ENCODE measurements at places on chromosomes 2 and 18. TPM values are rescaled to one million over a fixed set of nuclear protein-coding genes. Genes with fewer than 3 reads are reported as not detected.

The SNED1 gene
- 0.04 TPM for polyA plus RNA-seq

The RMDN2 gene
- polyA plus RNA-seq: 4.4 TPM

The MORN2 gene
- 116 TPM for polyA plus RNA-seq

The OTOS gene
- polyA plus RNA-seq: not detected

The SP140 gene
- 0.74 TPM for polyA plus RNA-seq

The FAM161A gene
- 12.0 TPM for polyA plus RNA-seq

The SMCHD1 gene
- 49.4 TPM for polyA plus RNA-seq

The ANKRD29 gene
- polyA plus RNA-seq: 4.9 TPM

The REG3A gene
- polyA plus RNA-seq: not detected

The SCYGR2 gene
- polyA plus RNA-seq: not detected

The SDC1 gene
- polyA plus RNA-seq: 14.9 TPM

The WDFY1 gene
- polyA plus RNA-seq: 49.4 TPM

The MC4R gene
- polyA plus RNA-seq: 2.1 TPM

The CFAP65 gene
- polyA plus RNA-seq: 1.7 TPM

The COPS7B gene
- polyA plus RNA-seq: 21.9 TPM

The MSH2 gene
- polyA plus RNA-seq: 105 TPM

All from neural cell (in vitro differentiated cells).